ENCODE measurements at places on chromosomes 16 and 17.

GRCh38 chr17:48643697-48644012 is 17.5 kb upstream of the HOXB9 start:
- DNase-seq, result no peak

DNA sequence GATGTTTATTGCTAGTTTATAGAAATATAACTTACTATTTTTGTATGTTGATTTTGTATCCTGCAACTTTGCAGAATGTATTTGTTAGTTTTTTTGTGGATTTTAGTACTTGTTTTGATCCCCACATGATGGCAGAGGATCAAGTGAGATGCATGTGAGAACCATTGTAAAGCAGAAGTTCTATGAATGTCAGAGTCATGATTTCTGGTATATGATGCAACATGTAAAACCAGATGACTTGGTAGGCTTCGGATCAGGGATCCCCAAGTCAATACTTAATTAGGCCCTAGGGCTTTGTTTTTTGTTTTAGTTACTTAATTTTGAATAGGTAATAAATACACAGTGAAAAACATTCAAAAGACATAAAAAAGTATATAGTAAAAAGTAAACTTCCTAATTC is 45.8 kb downstream of the ESRP2 start:
- DNase-seq, result no peak

DNA sequence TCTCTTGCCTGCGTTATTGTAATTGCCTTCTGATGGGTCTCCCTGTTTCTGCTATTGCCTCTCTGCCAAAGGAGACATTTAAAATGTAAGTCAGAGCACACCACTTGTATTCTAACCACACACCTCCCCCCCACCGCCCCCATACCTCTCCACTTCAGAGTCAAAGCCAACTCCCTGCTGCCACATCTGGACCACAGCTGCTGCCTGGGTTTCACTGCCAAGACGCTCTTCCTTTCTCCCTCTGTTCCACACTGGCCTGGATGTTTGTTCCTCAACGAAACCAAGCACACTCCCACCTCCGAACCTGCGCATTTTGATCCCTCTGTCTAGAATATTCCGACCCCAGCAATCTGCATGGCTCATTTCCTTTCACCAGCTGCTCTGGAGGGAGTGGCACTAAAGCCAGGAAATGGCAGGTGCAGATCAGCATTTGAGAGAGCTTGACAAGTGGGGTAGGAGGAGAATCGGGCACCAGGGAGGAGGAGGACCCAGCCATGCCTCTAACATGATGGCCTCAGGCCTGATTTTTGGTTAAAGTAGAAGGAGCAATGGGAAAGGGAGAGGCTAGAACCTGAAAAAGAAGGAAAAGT is 92.4 kb upstream of the HS3ST2 start:
- DNase-seq, result no peak

- no peak for DNase-seq
Measured at GRCh38 chr17:51814521-51814920, 344.0 kb downstream of the CA10 start.

DNA sequence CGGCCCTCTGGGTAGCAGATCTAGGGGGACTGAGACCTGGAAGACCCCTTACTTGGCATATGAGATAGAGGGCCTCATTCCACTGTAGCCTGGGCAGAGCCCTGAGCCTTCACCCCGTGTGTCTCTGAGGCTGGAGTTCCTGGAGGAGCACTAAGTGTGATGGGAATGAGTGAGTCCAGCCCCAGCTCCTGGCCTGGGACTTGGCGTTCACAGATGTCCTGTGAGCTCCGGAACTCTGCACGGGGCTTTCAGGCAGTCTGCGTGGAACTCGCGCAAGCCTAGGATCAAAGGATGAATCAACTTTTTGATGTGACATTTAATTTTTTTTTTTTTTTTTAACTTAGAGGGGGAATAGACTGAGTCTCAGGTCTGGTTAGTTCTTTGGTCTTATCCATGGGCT is 1.8 kb downstream of the NKD1 start:
- DNase-seq, result no peak

- no peak for DNase-seq
Measured at GRCh38 chr16:27725236-27726000, 175.5 kb downstream of the KATNIP start.

- no peak for DNase-seq
Measured at GRCh38 chr17:45146166-45146565, 2.1 kb upstream of the HEXIM1 start.

- DNase-seq, result no peak
Measured at GRCh38 chr16:57797526-57798266, 4.6 kb downstream of the KIFC3 start.

GRCh38 chr16:67888331-67888730 is 3.6 kb downstream of the NRN1L start:
- no peak for DNase-seq

DNA sequence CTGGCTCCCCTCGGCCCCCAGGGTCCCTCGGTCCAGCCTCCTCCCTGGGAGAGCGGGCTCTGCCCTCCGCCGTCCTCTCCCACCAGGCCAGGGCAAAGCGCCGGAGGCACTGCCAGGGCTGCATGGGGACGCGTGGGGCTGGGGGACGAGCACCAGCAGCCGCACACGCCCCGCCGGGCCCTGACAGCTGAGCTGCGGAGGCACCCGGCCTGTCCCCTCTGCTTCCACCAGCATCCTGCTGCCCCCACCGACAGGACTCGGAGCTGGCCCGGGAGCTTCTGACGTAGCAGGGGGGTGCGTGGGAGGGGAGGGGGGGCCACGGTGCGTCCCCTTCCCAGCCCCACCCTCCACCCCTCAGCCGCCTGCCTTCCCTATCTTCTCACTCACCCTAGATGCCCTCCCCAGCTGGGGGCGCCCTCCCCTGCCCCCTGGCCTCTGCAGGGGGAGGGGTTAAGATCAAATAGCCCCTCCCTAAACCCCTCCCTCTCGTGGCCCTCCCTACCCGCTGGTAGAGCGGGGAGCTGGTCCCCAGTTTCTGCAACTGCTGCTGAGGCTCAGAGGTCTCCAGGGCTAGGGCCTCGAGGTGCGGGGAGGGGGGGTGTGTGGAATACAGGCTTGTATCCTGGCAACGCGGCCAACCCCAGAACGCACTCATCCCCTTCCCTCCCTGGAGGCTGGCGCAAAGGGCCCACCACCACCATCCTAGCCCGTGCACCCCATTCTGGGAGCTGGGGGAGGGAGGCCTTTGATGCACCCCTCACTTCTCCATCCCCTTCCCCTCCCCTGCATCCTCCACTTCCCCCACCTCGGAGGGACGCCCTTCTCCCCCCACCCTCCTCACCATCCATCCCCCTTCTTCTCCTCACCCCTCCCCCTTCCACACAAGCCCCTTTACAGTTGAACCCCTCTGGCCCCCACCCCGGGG is 1.0 kb downstream of the SRCIN1 start:
- no peak for DNase-seq

GRCh38 chr17:557371-557770 is 157.3 kb downstream of the VPS53 start:
- DNase-seq, result no peak

- no peak for DNase-seq
Measured at GRCh38 chr17:79983456-79983855, 52.2 kb downstream of the TBC1D16 start.

GRCh38 chr16:1823821-1824220 is 2.8 kb downstream of the HAGH start:
- no peak for DNase-seq

GRCh38 chr16:54437921-54438320 is 151.3 kb upstream of the IRX3 start:
- DNase-seq, result no peak

DNA sequence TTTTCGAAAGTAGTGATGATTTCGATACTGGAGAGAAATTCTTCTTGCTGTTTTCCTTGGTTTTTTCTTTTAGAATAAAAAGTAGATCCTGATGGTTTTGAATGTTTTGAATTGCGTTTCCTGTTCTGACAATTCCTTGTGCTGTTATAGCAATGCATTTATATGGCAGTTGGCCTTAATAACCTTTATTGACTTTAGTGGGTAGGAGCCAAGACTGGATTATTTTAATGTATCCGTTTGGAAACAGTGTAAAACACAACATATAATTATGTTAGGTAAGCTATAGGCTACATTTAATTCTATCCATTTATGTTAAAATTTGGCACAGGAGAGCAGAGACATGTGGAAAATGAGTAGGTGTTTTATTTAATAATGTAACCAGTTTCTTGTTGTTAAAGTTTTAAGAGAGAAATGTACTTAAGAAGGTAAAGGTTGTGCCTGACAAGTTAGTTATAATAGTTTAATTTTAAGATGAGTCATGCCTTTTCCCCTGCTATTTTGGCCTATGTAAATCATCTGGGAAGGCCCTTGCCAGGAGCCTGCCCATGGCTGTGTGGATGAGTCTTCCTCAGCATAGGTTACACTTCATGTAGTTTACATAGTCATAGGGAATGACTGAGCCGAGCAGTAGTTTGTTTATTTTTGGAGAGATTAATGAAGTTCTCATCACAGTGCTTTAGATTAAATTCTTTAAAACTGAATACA is 189.9 kb downstream of the FTO start:
- DNase-seq, result no peak

- no peak for DNase-seq
Measured at GRCh38 chr16:26026709-26027450, 335.1 kb downstream of the HS3ST4 start.

GRCh38 chr17:70352834-70353233 is 183.5 kb downstream of the KCNJ2 start:
- DNase-seq, result no peak

DNA sequence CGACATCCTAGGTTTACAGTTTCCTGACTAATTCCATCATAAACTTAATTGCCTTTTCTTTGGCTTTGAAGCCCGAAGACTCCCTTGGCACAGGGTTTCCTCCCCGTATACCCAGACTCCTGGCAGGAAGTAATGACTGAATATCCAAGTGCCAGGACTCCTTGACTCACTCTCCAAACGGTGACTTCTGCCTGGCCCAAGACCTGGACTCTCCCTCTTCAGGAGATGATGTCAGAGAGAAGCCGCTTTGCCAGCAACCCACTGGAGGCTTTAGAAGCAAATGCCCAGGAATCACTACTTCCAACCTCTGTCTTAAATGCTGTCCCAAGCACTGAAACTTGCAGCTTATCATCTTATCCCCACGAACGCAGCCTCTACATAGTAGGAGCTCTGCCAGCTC is 146.5 kb downstream of the RGS9 start:
- DNase-seq, result no peak

- DNase-seq, result no peak
Measured at GRCh38 chr16:4591706-4592470, 22.8 kb downstream of the UBALD1 start.

DNA sequence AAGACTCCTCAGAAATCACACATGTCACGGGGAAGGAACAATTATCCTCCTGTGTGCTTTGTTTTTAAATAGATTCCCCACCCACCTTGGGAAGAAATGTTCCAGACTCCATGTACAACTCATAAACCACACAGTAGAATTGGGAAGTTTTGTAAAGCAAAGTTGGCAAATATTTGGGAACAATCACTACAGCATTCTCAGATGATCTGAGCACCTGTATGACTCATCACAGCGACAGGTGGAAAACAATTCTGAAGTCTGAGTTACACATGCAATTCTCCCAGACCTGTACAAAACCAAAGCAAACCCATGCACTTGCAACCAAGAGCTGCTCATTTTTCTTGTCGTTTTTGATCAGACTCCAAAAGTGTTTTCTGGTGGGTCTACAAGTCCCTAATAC is 14.4 kb upstream of the MYLK3 start:
- no peak for DNase-seq

DNA sequence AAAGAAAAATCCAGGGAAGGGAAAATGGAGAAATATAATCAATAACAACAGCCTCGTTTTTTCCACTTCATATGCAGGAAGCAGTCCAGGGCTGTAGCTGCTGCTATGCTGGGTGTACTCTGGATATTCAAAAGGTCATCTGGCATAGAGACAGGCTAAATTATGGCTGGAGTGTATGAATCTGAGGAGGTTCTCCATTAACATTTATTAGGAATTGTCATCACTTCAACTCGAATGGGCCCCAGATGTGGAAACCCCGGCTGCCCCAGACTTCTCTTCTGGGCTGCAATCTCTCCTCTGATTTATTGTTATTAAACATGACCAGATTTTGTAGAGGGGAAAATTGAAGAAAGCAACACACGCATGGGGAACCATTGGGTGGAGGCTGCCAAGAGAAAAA is 33.5 kb upstream of the SKAP1 start:
- DNase-seq, result peak; percentile 55

GRCh38 chr17:65742403-65743307 is 181.2 kb upstream of the AXIN2 start:
- DNase-seq, result peak; percentile 61

GRCh38 chr16:73113336-73113735 is 65.4 kb upstream of the ZFHX3 start:
- no peak for DNase-seq

DNA sequence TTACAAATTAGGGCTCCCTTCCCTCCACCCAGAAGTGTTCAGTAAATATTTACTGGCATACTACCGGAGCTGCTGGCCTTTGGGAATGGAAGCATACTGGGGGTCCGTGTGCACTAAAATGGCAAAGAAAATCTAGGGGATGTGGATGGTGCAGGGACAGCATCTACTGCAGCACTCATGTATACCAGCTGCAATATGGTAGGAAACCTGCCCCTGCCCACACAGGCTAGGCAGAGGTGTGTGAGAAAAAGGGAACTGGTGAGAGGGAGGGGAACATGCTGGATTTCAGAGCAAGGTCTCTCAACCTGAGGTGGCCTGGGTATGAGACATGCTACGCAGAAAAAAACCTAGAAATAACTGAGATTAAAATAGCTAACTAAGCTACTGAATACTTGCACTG is 145.4 kb downstream of the CDH13 start:
- DNase-seq, result no peak

DNA sequence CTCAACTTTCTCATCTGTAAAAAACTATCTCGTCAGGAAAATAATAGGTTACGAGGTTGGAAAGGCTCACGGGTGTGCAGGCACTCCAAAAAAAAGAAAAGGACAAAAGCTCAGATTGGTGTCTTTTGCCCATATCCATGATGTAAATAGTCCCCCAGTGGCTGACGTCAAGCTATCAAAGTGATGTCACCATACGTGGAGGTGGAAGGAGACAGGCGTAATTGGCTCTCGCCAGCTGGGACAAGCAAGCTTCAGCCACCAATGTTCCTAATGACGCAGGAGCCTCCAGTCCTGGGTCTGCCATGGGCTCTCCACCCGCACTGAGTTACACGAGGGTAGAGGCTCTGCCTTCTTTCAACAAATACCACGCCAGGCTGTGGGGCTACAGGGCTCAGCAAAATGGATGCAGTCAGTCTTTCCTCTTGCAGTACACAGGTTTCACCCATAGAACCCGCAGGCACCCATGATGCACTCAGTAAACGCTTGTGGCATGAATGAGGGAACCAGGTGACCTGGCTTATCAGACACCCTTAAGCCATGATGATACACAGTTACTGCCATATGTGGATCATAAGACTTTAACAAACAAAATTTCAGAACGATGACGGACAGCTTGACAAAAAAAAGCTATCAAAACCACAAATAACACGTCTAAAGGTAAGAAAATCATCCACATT is 50.5 kb downstream of the COTL1 start:
- DNase-seq, result no peak

DNA sequence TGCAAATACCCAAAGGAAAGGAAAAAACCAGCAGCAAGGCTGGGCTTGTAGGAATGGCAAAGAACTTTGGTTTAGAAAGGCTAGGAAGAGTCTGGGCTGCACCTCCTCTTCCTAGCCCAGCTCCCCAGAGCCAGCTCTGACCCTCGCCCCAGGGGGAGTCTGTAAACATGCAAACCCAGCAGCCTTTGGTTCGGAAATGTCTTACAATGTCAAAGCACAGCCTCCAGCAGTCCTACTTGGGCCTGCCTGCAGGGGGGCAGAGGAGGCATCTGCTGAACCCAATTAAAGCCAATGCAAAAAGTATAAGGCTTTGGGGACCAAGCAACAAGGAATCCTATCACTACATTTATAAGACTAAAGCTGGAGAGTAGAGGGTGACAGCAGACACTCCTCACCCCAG is 5.0 kb upstream of the FTSJ3 start:
- no peak for DNase-seq

GRCh38 chr17:12522336-12522735 is 143.4 kb upstream of the MYOCD start:
- no peak for DNase-seq

All from fibroblast of skin of left biceps (primary cell).